ENCODE measurements at places on chromosomes 11 and 22.

GRCh38 chr11:121807051-121807450 lies 309.0 kb downstream of the BLID start:
- no peak for DNase-seq

GRCh38 chr11:126676536-126676935 lies 321.1 kb downstream of the ST3GAL4 start:
- no peak for DNase-seq

- no peak for DNase-seq
These were observed 12.9 kb upstream of the ARFGAP3 start for GRCh38 chr22:42869888-42870480.

- no peak for DNase-seq
These were observed 80.9 kb upstream of the MYO18B start for GRCh38 chr22:25661073-25661472.

- DNase-seq: no peak
These were observed 40.9 kb upstream of the BLID start for GRCh38 chr11:122156940-122157382.

Measured in activated CD4-positive, CD25-positive, alpha-beta regulatory T cell treated with anti-CD3 and anti-CD28 coated beads, Interleukin-2, amount 50 U/mL, for 16 hours (primary cell).